ENCODE measurements at places on chromosomes 1 and 21. TPM values are rescaled to one million over a fixed set of nuclear protein-coding genes. Genes with fewer than 3 reads are reported as not detected.

BCL10 gene
- total RNA-seq: 31.3 TPM

DNA sequence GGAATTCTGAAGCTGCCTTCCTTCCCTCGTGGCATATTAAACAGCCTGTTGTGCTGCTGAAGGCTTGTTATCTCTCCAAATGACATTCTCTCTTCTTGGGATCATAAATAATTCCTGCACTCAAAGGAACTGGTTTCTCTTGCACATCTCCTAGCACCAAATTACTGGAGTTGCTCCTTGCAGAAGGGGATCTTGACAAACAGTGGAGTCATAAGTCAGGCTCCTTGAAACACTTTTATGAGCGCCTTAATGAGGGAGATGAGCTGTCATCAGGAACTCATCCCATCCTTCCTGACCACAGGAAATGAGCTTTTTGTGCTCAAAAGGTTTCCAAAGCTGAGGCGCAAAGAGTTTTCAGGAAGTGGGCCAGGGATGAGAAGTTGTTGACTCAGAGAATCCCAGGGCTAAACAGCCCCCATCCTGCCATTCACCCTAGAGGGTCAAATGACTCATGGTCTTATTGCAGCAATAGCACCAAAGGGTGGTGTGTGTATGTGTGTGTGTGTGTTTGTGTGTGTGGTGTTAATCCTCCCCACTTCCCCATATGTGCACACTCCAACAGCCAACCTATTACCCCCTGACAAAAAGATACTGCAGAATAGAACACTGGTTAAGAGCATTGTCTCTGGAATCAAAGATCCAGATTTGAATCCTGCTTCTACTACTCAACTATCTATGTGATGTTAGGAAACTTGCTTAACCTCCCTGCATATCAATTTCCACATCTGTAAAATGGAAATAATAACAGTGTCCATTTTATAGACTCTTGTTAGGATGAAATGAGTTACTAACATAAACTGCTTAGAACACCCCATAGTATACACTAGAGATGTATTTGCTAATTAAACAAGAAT, 2.8 kb upstream of the PHC2 start:
- peak; percentile 98 for DNase-seq

- no peak for DNase-seq
Observed at GRCh38 chr1:15160626-15161025, 7.1 kb downstream of the TMEM51 start.

- no peak for DNase-seq
Observed at GRCh38 chr21:38691631-38692030, 114.1 kb upstream of the ETS2 start.

Data from bronchial epithelial cell (primary cell).